ENCODE measurements at places on chromosomes 5 and 9.

DNA sequence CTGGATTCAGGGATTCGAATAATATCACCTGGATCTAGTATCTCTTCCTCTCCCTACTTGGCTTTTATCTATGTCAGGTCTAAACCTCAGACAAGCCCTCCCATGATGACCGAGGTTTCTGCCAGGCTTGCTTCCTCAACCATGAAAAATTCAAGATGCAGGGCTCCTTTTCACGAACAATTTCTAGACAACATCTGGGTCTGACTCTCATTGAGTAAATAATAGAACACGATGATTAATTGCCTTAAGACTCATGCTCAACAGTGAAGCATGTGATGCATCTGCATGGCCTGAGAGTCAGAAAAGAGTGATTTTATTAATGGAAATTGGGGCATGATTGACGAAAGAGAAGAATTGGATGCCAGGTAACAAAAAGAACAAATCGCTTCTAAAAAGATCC, 277.2 kb upstream of the ZNF608 start:
- no peak for DNase-seq

GRCh38 chr5:56737002-56737621, 78.2 kb upstream of the MAP3K1 start:
- no peak for DNase-seq

GRCh38 chr5:168939887-168940544, 360.8 kb upstream of the PANK3 start:
- DNase-seq, result no peak

GRCh38 chr5:55234121-55234700, 803 bp upstream of the CCNO start:
- no peak for DNase-seq

- DNase-seq, result no peak
Observed at GRCh38 chr9:135283671-135284070, 195.9 kb upstream of the PPP1R26 start.

GRCh38 chr9:68957479-68957878, 56.4 kb downstream of the PRKACG start:
- no peak for DNase-seq

- peak; percentile 62 for DNase-seq
Observed at GRCh38 chr5:14665949-14666348, 1.4 kb downstream of the OTULIN start.

GRCh38 chr9:118439441-118439840, 735.2 kb downstream of the TLR4 start:
- DNase-seq, result no peak

- DNase-seq, result no peak
Observed at GRCh38 chr5:164998590-164998989, 1493.2 kb downstream of the MAT2B start.

DNA sequence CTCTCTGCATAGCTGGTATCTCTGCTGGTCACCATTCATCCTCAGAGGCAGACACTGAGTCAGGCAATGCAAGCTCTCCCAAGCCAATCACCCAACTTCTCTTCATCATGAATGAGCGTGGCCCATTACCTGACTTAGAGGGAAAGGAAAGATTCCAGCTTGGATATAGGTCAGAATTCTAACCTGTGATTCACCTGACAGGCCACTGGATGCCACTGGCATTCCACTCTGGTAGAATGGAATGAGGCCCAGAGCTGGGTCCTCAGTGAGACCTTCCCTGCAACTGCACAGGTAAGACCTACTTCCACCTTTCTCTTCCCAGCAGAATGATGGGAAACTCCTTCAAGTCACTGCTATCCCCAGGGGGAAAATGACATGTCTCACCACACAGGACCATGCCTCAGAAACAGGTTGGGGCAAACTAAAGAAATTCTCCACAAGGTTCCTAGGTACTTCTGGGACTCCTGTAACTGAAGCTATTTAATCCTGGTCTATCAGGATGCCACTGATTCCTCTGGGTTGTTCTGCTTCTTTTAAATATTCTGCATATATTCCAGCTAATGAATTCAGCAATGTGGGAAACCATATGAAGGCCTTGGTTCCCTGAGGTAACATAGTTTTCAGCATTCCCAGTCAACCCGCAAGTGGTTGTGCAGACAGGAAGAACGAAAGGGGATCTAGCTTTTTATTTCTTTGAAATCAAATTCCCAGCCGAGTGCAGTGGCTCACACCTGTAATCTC, 62.0 kb downstream of the SUSD1 start:
- DNase-seq, result peak; percentile 22

DNA sequence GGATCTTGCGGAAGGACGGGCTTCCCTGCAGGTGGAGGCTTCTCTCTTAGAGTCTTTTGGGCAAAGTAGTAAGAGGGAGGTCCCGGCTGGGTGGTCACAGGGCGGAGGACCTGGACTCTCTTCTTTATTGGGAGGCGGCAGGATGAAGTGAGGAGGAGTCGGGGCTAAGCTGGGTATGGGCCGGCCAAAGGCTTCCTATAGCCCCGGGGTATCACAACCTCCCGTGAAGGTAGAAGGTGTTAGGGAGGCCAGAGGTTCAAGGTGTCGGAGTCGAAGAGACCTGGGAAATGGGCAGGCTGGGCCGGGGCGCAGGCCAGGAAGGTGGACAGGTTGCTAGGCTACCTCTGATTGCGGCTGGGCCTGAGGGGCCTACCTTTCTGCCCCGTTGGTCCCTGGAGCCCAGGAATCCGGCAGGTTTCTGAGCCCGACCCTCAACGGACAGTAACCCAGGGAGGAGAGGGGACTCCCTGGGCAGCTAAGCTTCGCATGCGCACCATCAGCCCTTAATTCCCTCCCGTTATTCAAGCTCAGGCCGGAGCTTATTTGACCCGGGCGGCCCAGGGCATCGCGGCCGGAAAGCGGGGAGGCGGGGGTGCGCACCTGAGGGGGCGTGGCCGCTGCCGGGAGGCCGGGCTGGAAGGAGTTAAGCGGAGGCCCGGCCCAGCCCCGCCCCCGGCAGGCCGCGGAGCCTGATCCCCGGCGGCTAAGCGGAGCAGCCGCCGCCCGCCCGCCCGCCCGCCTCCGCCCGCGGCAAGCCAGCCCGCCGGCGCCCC, at the start of gene TESK1:
Gene TESK1 (plus strand): TSS at position 685 of the 773 bp plus-strand sequence. CDS start 358 bp downstream, outside the sequence.
- peak; percentile 85 for DNase-seq

DNA sequence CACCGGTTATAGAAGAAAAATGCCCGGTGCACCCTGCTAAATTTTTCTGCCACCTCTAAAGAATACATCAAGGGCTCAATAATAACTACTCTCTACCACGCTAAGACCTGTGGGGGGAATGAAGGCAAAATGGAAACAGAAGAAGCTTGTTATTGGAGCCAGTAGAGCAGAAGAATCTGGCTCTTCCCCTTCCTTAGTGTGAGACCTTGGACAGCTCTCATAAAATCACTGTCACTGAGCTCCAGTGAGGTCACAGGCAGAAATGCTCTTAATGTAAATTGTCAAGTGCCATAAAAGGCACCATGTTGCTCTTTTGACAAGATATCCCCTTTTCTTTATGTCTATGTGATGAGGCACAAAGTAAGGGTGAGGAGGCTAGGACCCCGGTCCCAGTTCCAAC, 74.4 kb downstream of the ASTN2 start:
- no peak for DNase-seq

DNA sequence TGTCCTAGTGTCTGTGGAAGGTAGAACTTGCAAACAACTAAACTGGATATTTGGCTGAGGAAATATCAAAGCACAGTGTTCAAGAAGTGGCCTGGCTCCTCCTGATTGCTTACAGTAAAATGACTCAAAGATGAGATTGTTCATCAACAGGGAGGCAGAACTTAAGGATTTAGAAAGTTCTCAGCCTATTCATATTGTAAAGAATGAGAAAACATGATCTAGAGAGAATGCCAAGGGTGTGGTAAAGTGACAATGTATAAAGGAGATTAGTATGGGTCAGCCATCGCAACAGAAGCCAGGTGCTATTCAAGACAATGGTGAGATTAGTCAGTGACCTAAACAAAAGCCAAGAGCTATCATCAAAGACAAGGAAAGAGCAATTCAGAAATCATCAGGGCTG, 372.3 kb downstream of the SPOCK1 start:
- no peak for DNase-seq

DNA sequence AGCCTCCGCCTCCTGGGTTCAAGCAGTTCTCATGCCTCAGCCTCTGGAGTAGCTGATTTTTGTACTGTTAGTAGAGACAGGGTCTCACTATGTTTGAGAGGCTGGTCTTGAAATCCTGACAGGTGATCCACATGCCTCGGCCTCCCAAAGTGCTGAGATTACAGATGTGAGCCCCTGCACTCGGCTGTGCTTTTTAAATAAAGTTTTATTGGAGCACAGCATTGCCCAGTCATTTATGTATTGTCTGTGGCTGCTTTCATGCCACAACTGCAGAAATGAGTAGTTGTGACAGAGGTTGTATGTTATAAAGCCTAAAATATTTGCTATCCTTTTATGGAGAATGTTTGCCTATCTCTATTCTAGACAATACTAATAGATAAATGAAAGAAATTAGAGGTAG, 169.2 kb downstream of the AOPEP start:
- no peak for DNase-seq
